GM12891 (cell line): ENCODE measurements at places on chromosomes 11 and 22.

GRCh38 chr11:34788642-34789041, 127.5 kb downstream of the APIP start:
- DNase-seq: no peak

DNA sequence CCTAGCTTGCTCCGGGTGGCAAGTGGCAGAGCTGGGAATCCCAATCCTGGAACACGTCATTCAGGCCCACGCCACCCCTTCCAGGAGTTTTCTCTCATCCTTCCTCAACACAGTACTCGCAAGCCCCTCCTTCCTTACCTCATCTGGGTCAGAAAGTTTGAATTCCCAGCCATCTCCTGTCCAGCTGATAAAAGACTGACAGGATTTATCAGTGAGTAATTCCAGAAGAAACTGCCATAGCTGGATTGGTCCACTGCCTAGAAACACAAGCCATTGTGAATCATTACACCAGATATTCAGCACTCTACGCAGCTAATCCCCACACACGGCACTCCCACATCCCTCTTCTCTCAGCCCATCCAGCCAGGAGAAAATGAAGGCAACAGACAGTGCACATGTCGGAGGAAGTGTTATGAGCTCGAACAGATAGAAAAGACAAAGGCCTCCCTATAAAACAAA, 124.0 kb downstream of the ETS1 start:
- DNase-seq: no peak

DNA sequence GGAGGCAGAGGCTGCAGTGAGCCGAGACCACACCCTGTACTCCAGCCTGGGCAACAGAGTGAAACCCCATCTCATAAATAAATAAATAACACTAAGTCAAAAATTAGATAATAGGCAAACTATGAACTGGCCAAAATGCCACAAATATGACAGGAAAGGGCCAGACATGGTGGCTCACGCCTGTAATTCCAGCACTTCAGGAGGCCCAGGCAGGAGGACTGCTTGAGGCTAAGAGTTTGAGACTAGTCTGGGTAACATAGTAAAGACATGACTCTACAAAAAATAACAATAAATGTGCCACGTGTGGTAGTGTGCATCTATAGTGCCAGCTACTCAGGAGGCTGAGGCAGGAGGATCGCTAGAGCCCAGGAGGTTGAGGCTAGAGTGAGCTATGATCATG, 19.9 kb downstream of the SEC14L6 start:
- no peak for DNase-seq

DNA sequence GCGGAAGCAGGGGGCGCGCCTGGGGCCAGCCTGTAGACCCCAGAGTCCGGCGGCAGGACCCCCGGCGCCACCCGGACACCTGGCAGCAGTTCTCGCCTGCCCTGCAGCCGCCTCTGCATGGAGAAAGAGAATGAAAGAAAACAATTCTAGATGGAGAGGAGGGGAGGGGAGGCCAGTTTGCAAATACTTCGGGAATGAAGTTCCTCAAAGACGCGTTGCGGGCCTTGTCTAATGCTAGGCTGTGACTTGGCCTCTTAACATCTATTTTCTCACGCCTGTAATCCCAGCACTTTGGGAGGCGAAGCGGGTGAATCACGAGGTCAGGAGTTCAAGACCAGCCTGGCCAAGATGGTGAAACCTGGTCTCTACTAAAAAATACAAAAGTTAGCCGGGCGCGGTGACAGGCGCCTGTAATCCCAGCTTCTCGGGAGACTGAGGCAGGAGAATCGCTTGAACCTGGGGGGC, 2.1 kb upstream of the BARX2 start:
- no peak for DNase-seq

DNA sequence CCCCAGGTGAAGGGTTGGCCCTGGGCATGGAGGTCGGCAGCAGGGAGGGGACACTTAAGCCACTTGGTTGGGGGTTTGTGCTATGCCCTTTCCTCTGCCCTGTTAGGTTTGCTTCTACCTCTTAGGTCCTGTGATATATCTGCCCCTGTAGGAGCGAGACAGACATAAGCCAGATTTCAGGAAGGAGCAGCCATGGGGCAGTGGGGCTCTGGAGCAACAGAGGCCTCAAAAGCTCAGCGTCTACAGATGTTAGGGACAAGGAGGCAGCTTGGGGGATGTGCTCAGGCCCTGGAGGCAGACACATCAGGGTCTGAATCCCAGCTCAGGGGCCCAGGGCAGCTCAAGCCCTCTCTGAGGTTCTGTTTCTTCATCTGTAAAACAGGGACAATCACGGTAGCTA, 27.2 kb upstream of the KCNQ1OT1 start:
- DNase-seq: no peak

DNA sequence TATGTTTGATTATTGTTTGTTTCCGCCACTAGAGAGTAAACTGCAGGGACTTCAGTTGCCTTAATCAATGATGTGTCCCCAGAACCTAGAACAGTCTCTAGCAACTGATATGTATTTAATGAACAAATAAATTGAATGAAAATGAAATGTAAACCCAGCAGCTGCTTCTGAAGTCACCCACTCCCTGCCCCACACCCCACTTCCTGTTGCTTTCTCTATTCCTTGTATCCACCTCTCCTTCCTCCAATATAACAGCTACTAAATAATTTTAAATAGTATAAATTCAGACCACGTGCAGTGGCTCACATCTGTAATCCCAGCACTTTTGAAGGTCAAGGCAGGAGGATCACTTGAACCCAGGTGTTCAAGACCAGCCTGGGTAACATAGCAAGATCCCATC, 15.8 kb downstream of the MYH9 start:
- no peak for DNase-seq

GRCh38 chr11:126456783-126457542, 101.5 kb downstream of the ST3GAL4 start:
- DNase-seq: no peak

GRCh38 chr11:40130427-40130826, 1329.0 kb downstream of the LRRC4C start:
- no peak for DNase-seq

DNA sequence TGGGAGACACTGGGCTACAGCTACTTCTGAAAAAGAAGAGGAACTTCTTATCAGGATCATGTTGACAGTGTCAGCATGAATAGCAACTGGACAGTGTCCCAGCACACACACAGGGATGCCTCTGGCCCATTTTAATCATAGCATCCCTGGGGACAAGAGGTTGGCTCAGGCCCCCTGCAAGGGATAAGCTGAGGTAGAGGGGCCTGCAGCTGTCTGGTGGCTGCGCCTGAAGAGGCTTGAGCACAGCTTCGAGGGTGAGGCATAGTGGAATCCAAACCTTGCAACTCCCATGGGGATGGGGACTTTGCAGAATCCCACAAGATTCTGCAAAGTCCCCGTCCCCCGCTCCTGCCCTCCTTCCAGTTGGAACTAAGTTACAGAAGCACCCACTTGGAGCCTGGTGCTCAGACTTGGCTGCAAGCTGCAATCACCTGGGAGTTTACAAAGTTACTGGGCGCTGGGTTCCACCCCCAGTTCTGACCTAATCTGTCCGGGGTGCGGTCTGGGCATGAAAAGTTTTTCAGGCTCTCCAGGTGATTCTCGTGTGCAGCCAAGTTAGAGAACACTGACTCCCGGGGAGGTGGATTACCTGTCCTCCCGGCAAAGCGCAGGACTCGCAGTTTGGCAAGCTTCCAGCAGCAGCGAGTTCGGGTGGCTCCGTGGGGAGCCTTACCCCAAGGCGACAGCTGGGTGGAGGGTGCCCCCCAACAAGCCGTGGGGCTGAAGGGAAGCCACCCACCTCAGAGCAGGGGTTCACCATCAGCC, 16.0 kb upstream of the LINC01488 start:
- no peak for DNase-seq

DNA sequence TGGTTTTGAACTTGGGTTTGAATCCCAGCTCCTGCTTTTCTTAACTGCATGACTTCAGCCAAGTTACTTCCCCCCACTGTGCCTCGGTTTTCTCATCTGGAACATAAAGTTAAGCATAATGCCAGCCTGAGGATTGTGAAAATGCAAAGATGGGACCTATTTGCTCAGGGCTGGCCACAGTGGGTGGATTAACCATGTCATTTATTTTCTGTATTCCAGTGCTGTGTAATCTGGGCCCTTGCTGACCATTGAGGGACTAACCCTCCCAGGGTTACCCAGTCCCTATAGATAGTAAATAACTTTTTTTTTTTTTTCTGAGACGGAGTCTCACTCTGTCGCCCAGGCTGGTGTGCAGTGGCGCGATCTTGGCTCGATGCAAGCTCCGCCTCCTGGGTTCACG, 1.5 kb upstream of the VPREB3 start:
- no peak for DNase-seq

- DNase-seq: no peak
These were observed 65.4 kb downstream of the SMCO4 start for GRCh38 chr11:93477684-93478234.

- no peak for DNase-seq
These were observed 5.5 kb upstream of the CYTH4 start for GRCh38 chr22:37276776-37277175.

DNA sequence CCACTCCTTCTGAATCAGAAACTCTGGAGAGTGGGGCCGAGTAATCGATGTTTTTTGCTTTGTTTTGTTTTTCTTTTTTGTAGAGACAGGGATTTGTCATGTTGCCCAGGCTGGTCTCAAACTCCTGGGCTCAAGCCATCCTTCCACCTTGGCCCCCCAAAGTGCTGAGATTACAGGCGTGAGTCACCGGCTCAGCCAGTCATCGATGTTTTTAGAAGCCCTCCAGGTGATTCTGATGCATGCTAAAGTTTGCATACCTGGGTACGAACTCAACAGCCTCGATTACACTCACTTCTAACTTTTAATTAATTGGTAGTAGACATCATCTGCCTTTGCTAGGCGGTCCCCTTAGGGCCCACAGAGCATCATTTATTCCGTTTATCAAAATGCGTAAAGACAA, 50.3 kb downstream of the C11orf71 start:
- no peak for DNase-seq

GRCh38 chr11:8283100-8283464, 19.4 kb upstream of the LMO1 start:
- DNase-seq: no peak

GRCh38 chr11:33451364-33451763, 194.2 kb downstream of the HIPK3 start:
- no peak for DNase-seq

GRCh38 chr11:79671401-79671800, 230.6 kb upstream of the TENM4 start:
- no peak for DNase-seq

GRCh38 chr11:100240025-100240539, 447.0 kb upstream of the ARHGAP42 start:
- no peak for DNase-seq

GRCh38 chr11:64631675-64632074, 40.7 kb downstream of the SLC22A12 start:
- no peak for DNase-seq

DNA sequence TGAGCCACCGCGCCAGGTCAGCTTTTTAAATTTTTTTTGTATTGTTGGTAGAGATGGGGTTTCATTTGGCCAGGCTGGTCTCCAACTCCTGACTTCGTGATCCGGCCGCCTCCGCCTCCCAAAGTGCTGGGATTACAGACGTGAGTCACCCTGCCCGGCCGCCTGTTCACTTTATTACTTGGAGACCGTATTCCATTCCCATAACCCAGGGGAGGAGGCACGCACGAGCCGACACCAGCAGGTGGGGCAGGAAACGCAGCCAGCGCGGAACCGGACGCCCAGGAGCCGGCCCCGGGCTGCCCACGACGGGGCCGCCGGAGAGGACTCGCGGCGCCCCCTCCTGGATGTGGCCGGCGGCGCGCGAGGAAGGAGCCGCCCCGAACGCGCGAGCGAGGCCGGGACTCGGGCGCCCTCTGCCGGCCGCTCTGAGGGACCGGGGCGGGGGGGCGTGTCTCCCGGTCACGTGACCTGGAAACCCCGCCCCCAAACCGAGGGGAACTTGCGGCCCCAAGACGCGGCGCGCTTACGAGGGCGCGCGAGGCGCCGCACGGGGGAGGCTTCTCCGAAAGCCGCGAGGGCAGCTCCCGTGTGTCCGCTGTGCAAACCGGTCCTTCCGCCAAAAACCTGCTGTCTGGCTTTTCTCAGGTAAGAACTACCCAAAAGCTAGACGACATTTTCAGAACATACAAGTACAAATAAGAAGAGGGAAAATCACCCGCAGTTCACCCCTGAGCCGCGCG, 11.6 kb upstream of the RNH1 start:
- peak; percentile 94 for DNase-seq

DNA sequence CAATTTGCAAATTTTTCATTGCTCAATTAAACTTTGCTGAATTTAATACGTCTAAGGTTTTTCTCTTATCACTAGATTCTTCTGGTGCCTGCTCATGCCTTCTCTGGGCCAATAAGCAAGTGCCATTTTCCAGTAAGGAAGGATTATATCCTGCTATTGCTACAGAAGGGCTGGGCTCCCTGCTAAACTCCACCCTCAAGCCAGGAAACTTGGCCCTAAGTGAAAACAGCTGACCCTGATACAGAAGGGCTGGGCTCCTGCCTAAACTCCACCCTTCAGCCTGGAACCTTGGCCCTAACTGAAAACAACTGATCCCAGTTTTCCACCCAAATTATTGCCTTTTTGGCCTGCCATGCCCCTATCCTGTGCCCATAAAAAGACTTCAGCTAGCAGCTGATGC, 385.3 kb downstream of the DYNC2H1 start:
- no peak for DNase-seq

- DNase-seq: no peak
These were observed 12.2 kb upstream of the ADSL start for GRCh38 chr22:40334060-40334459.

GRCh38 chr11:115067471-115067870, 389.1 kb downstream of the NXPE2 start:
- DNase-seq: no peak
